OCI-LY7 (cell line): ENCODE measurements at places on chromosomes 13 and 19.

- no peak for DNase-seq
Observed at GRCh38 chr13:23430664-23431063, 2.8 kb downstream of the SACS start.

DNA sequence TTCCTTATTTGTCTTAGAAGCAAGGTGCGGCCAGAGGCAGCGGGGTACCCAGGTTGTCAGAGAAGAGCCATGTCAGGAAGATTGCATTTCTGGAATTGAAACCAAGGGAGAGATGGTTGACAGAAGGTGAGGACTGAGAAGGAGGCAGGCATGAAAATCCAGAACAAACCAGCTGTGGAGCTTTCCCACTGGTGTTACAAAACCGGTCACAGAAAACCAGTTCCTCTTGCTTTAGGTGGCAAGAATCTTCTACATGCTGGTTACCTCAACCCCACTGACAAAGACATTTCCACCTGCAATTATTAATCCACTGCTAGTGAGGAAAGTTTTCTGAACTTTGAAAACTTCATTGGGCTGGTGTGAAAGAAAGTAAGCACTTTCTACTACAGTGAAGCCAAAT, 64.0 kb upstream of the MED4 start:
- DNase-seq, result no peak

GRCh38 chr19:45153339-45154063, 7.3 kb downstream of the NKPD1 start:
- peak; percentile 41 for DNase-seq

- DNase-seq, result no peak
Observed at GRCh38 chr13:114100446-114101357, 31.7 kb downstream of the RASA3 start.

GRCh38 chr13:95250961-95251360, 50.3 kb downstream of the ABCC4 start:
- no peak for DNase-seq

DNA sequence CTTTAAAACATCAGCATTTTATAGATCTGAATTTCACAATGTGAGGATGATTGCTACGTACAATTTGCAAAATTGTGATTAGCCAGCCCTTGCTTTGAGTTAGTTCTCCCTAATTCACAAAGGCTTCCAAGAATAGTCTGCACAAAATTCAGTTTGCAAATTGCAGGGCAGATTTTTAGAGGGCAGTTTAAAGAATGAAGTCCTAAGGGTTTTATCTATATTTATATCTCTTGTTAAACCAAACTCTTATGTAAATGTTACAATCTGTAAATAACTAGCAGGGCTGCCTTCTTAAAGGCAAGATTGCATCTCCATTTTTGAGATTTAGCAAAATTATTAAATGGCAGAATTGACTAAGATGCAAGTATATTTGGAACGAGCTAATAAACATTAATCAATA, 52.8 kb upstream of the ZNF536 start:
- DNase-seq, result no peak

DNA sequence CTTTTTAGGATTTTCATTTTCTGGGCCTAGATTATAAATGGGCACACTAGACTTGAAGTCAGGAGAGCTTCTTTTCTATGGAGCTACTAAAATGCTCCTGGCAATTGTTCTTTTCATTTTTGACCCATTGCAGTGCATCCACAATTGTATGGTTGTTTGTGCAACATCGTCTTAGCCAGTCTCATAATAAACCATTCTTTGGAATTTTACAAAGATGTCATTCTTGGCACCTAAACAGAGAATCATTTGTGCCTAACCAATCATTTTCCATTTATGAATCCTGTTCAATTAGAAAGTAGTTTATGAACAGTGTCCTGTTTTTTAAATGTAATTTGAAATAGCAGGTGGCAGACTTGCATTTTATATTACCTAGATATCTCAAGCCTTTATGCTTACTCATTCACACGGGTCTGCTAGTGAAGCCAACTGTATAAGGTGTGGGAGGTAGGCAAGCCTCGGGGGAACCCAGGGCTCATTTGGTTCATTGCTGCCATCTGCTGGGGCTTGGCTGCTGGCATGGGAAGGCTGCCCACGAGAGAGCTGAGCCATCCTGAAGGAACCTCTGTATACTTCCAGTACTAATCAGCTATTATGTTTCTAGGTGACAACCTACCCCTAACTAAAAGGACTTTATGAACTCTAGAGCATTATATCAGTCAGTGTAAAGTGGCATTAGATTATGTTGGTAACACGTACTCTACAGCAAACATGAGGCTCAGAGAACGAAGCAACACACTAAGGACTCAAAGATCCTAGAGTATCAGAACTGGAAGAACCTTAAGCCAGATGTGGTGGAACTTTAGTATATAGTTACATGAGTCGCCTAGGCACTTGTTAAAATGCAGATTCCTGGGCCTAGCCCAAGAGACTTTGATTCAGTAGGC, 60.0 kb downstream of the TPT1 start:
- peak; percentile 48 for DNase-seq

DNA sequence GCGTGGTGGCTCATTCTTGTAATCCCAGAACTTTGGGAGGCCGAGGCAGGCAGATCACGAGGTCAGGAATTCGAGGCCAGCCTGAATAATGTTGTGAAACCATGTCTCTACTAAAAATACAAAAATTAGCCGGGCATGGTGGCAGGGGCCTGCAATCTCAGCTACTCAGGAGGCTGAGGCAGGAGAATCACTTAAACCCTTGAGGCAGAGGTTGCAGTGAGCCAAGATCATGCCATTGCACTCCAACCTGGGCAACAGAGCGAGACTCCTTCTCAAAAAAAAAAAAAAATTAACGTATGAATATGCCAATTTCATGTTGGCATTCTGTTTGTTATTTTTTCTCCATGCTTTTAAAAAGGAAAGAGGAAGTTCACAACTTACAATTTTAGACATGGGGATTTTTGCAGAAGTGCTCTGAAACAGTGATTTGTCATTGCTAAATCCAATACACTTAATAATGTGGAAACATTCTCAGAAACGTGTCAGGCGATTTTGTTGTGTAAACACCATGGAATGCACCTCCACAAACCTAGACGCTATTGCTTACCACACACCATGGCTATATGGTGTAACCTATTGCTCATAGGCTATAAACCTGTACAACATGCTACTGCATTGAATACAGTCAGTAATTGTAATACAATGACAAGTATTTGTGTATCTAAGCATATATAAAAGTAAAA, 115.9 kb upstream of the PCDH20 start:
- no peak for DNase-seq

GRCh38 chr13:69872321-69873047, 235.1 kb upstream of the ATXN8OS start:
- no peak for DNase-seq

DNA sequence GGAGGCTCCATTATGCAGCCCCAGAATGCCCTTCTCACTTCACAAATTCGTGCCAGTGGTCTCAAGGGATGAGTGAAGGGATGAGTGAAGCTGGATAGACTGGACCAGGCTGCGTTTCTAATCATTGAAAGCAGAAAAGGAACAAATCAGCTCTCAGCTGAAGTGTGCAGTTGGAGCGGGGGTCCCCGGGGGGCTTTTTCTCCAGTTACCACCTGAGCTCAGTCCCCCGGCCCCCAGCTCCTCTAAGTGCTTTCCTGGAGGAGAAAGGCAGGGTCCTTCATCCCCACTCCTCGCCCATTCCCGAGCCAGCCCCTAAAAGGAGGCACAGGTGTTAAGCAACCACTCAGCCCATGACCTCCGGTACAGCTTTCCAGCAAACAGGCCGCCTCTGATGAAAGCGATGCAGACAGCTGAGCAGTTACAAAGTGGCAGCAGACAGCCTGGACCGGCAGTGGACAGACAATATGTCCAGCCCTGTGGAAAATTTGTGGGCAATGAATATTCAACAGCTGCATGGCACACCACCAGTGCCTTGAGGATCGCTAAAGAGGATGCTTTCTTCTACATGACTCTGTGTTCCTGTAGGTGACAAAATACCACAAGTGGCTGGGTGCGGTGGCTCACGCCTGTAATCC, 110.7 kb upstream of the UBL3 start:
- DNase-seq, result no peak

GRCh38 chr19:42212886-42213285, 4.6 kb downstream of the DEDD2 start:
- no peak for DNase-seq

GRCh38 chr19:12955996-12956395, 1.0 kb downstream of the GADD45GIP1 start:
- no peak for DNase-seq

GRCh38 chr19:38836159-38836982, 4.8 kb upstream of the ECH1 start:
- no peak for DNase-seq

GRCh38 chr13:86976521-86977324, 694.4 kb upstream of the SLITRK5 start:
- DNase-seq, result no peak

DNA sequence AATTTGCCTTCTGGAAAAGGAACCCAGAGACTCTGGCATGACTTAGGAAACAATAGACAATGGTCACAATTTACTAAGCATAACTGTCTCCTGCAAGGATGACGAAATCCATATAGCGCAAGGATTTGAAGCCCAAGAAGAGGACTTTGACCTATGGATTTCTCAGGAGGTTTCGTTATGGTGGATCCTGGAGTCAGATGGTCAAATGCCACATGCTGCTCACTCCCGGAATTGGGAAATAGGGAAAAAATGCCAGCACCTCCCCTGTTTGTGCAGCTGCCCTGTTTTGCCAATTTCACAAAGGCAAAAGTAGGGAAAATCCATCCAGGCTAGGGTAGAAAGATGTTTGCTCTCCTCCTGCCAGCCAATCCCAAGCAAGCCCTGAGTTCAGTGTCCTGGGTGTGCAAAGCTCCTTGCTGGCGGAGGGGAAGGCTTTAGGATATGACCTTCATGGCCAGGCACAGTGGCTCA, 23.4 kb downstream of the RDH8 start:
- no peak for DNase-seq

DNA sequence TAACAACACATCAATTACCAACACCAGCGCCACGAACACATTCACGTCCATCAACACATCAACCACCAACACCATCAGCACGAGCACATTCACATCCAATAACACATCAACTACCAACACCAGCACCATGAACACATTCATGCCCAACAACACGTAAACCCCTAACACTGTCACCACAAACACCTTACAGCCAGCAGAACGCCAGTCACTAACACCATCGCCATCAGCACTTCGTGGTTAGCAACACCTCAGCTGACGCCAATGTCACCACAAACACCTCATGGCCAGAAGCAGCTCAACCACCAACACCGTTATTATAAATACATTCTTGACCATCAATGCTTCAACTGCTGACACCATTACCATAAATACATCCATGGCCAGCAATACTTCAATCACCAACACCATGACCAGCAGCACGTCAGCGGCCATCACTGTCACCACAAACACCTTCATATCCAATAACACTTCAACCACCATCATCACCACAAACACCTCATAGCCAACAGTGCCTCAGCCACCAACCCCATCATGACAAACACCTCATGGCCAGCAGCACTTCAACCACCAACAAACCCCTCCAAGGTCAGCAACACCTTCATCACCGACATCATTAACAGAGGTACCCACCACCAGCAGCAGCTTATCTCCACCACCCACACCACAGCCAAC, 9.4 kb downstream of the FCER2 start:
- DNase-seq, result no peak

- no peak for DNase-seq
Observed at GRCh38 chr13:99067159-99067985, 89.5 kb upstream of the DOCK9 start.

DNA sequence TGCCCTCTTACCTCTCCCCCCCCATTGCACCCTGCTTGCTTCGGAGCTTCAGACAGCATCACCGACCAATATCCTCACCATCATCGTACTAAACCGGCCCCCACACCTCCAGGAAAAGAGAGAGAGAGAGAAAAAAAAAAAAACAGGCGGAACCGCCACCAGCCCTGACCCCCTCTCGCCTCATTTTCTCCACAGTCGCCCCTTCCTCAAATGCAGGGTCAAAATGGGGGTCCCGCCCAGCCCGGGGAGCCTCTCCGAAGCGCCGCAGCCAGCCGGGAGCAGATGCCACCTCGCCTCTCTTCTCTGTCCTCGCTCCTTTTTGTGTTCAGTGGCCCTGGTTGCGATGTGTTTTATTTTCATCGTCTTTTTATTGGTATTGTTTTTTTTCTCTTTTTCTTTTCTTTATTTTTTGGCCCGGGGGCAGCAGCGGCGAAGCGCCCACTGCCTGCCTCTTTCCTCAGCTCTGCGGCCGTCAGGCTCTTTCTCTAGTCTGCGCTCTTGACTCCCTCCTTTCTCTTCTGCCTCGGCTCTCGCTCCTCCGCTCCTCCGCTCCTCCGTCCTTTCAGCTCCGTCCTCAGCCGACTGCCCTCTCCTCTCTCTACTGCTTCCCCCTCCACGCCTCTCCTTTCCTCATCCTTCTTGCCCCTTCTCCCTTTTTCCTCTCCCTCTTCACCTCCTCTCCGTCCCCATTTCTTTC, 41.4 kb downstream of the DEDD2 start:
- DNase-seq, result no peak

DNA sequence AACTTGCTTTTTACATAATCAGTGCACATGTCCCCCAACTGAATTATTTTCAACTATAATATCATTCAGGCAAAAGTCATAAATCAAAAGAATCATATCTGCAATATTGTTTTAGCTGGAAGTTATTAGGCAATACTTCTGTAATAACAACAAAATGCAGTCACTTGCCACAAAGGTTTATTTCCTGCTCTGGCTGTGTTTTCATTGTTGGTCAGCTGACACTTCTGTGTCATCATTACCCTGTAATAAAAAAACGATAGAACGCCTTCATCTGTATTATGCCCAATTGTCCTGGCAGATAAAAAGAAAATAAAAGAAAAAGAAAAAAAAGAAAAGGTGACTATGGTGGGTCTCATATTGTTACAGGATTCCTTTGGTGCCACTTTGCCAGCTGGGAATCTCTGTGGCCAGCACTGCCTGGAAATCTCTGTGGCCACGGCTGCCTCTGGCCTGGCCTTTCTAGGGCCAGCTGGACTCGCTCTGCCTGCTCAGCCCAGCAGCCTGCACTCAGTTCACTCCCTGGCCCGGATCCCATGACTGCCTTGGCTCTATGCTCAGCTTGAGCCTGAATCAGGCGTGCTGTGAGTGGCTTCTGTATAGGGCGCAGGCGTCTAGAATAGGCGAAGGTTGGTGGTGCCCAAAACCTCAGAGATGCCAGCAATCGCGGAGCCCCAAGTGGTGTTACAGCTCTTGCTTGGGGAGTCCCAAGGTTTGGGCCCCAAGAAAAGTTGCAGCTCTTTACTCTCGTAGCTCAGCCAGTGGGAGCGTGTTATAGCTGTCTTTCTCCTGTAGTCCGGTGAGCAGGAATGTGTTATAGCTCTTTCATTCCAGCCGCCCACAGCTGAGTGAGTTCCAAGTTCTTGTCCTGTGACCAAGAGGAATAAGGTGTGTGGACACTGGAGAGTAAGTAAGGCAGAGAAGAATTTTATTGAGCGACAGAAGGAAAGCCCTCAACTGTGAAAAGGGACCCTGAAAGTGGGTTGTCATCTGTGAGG, 1227.1 kb downstream of the SLITRK1 start:
- no peak for DNase-seq
